ENCODE measurements at places on chromosomes 7 and 10.

GRCh38 chr10:101124933-101125332 is 6.2 kb upstream of the TLX1 start:
- DNase-seq, result no peak

DNA sequence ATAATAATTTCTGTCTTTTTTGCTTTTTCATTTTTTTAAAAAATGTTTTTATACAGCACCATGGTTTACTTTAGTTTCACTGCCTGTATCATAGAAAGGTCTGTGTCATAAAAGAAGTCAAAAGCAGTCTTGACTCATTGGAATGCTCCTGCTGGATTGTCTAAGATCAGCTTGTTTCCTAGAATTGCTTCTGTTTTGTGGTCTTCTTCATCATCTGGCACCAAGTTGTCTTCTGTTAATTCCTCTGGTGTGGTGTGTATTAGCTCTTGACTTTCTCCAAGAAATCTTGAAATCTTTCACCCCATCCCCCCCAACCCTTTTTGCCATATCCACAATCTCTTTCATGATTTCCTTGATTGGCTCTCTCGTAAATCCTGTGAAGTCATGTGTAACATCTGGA is 250.3 kb upstream of the CXCL12 start:
- no peak for DNase-seq

DNA sequence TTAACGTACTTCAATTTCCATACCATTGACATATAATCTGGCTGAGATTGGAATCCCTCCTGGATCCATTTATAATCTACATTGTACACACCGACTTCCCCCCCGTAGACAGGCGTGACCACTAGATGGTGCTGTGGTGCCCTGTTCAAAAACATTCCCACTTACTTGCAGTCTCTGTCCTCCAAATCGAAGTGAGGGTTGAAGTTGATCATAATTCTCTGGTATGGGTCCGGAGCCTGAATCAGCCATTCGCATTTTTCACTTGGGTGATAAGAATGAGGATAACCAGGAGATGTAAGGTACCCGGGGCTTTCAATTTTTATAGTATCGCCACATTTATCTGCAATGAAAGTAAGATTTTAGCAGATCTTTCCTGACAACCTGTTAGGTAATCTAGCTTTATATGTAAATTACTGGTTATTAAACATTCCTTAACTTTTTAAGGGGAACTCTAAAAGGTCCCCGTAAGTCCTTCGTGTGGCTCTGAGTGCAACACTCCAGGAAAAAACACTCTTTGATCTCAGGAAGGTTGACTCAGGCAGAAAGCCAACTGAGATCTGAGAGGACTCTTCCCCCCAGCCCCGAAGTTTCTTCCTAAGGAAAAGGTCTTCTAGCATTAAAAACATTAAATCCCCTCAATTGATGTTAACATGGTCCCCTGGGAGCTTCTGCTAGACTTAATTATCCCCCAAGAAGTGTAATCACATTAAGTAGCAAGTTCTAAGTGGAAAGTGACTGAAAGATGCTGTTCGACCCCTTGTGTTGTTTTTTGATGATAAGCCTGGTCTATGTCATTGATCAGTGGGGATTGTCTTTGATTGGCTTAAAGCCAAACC is 3.7 kb downstream of the NRP1 start:
- DNase-seq, result peak; percentile 78

GRCh38 chr10:29517352-29517923 is 117.3 kb downstream of the SVIL start:
- DNase-seq, result no peak

- peak; percentile 82 for DNase-seq
Observed at GRCh38 chr10:61992671-61993668, 91.5 kb downstream of the ARID5B start.

GRCh38 chr10:89795840-89796239 is 94.5 kb downstream of the KIF20B start:
- no peak for DNase-seq
